NCI-H1417 treated with DMSO at 0.1 percent for 48 hours (cell line): ENCODE measurements at places on chromosomes 3 and 15.

DNA sequence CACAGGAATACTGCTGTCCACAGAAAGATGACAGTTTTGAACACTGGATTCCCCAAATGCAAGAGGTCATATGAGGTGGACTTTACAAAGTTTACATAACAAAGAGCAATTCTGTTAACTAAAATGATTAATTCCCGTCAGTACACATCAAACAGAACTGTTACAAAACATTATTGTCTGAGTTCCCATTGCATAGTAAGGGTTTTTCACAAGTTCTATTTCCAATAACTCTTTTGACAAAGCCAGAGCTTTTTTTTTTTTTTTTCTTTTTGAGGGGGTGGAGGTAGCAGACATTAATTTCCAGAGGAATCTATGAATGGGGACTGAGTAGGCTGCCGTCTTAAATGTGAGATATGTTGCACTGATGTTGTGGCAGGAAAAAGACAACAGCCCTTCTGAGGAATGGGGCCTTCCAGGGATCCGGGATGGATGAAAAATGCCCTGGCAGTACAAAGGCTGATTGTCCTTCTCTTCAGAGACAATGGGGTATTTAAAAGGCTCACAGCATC lies 178.1 kb upstream of the KBTBD8 start:
- no peak for DNase-seq

DNA sequence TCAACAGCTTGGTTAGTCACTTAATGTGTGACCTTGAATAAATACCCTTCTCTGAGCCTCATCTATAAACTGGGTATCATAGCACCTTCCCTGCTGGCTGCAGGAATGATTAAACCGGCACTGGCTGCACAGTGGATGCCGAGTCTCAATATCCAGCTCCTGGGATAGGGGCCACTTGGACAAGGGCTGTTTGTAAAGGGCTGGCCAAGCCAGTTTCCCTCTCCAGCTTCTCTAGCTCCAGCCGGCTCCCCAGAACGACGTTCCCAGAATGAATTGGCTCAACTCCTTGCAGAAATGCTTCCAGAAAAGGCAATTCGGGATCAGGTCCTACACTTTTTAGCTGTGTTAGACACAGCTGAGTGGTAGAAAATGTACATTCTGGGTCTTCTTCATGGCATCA lies 58.8 kb downstream of the LSM3 start:
- no peak for DNase-seq

GRCh38 chr3:141441381-141442364 lies 45.2 kb upstream of the RASA2 start:
- no peak for DNase-seq

DNA sequence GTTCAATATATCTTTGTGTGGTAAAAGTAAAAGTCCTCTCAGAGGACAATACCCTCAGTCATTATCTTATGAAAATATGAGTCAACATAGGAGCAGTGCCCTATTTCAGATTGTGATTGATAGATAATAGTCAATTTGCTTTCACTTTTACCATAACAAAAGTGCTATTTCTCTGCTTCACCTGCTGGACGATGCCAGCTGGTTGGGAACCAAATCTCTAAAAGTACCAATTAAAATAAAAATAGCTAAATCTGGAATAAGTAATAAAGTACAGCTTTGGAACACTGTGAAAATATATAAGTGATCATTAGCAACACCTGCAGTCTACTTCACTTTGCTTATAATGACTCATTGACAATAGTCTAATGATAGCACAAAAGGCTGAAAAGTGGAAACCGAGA lies 390.3 kb upstream of the AGTR1 start:
- no peak for DNase-seq

DNA sequence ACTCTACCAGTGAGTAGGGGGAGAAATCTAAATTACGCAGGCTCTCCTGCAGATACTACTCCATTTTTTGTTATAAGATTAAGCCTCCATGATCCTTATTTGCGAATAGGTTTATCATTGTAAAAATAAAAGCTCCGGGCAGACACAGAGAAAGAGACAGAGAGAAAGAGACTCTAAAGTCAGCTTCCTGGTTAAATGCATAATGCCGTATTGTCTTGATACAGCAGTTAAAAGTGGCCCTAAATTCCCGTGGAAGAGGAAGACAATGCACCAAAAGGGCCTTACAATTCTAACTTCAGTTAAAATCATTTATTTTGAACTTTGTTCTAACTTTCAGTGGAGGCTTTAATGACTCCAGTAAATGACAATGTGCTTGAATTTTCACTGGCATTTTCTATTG lies 98.3 kb downstream of the SLC9A9 start:
- no peak for DNase-seq

DNA sequence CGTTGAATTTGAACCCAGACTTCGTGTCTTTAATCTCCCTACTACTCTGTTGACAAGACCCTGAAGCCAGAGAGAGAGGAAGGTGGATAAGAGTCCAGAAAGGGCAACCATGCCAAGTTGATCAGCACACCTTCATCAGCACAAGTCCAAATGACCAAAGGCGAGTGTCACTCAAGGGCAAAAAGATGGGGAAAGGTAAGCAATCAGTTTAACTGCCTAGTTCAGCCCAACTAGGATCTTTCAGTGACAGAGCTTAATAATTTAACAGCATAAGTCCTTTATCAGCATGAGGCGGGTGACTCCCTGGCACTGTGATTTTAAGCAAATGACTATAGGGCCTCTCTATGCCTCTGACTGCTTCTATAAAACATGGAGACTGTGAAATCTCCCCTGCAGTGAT lies 6.2 kb downstream of the SUCLG2 start:
- DNase-seq: no peak

GRCh38 chr15:97652700-97653167 lies 307.8 kb upstream of the ARRDC4 start:
- DNase-seq: peak; percentile 13

- no peak for DNase-seq
Measured at GRCh38 chr15:76941636-76942035, 10.1 kb downstream of the RCN2 start.

DNA sequence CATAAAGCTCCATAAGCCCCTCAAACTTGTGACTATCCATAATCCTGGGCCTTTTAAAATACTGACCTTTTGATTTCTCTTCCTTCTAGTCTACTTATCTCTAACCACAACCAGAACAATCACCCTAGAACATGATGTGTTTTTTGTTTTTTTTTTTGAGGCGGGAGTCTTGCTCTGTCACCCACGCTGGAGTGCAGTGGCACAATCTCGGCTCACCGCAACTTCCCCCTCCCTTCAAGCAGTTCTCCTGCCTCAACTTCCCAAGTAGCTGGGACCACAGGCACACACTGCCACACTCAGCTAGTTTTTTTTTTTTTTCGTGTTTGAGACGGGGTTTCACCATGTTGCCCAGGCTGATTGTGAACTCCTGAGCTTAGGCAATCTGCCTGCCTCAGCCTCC lies 25.1 kb downstream of the VPS39 start:
- no peak for DNase-seq

- no peak for DNase-seq
Measured at GRCh38 chr3:53287131-53287629, 31.4 kb upstream of the TKT start.

DNA sequence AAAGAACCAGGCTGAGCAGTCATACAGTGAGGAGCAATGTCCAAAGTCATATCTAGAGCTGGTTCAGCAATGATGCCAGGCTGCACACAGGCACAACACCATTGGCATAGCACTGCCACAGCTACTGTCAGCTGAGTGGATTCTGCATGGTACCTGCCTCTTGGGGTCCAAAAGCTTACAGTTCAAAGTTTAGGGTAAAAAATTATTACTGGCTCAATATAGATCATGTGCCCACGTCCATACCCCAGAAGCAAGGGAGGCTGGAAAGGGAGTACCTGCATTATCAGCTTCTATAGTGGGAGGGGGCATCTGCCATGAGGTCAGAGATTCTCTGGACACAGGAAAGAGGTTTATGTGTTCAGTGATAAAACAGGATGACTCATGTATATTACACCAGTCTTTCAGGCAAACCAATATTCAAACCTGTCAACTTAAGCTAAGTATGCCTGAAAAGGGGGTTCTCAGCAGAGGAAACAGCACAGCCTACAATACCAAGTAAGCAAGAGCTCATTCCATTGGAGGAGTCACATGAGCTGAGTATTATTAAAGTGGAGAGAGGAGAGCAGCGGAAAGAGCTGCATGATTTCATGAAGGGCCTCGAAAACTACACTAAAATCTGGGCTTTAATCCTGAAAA lies 99.0 kb downstream of the ANO10 start:
- DNase-seq: no peak

DNA sequence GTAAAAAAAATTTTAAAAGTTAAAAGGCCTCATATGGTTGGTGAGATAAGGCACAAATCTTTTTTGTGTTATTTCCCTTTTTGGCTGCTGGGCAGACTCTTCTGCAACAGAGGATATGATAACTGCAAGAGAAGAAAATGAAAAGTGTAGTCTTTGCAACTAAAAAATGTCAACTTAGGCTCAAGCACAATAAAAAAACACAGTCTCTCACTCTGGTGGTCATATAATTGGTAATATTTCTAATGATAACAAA lies 15.4 kb downstream of the COMMD2 start:
- no peak for DNase-seq

DNA sequence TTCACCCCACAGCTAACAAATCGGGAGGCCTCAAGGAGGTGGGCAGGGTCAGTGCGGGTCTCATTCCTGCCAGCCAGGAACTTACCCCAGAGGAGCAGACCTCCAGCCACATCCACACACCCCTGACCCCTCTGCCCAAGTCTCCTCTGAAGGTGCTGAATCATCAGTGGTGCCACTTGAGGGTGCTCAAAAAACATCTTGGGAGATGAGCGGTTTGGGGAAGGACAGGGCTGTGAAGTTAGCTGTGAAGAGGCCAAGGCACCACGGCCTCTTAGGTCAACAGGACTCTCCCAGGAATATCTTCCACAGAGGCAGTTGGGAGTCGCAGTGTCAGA lies 1.2 kb downstream of the DAPK2 start:
- DNase-seq: no peak
